Activated CD8-positive, alpha-beta memory T cell treated with anti-CD3 and anti-CD28 coated beads for 4 hours (primary cell): ENCODE measurements at places on chromosomes 1 and 21.

GRCh38 chr1:232534552-232535517, 95.1 kb downstream of the SIPA1L2 start:
- DNase-seq, result no peak

DNA sequence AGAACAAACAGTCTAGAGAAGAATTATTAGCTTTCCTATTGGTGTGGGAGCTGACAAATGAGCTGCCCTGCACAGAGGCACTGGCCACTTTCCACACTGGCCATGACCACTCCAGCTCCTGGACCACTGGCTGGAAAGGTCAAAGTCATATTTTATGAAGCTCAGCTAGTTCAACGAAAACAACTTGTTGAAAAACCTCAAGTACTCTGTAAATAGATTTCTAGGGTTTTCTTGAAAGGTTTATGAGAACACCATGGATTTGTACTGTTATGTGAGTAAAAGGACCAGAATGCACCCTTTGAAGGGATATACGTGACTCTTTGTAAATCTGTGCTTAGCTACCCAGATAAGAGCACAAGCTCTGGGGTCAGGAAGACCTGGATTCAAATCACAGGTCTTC, 54.5 kb upstream of the FGGY start:
- DNase-seq, result no peak

DNA sequence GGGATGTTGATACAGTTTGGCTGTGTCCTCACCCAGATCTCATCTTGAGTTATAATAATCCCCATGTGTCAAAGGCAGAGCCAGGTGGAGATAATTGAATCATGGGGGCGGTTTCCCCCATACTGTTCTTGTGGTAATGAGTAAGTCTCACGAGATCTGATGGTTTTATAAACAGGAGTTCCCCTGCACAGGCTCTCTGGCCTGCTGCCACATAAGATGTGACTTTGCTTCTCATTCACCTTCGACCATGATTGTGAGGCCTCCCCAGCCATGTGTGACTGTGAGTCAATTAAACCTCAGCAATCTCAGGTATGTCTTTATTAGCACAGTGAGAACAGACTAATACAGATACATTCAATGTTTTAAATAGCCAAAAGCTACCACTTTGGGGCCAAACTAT, 41.1 kb downstream of the SLC35F3 start:
- DNase-seq, result no peak

- no peak for DNase-seq
Observed at GRCh38 chr1:55474168-55474786, 259.1 kb upstream of the USP24 start.

DNA sequence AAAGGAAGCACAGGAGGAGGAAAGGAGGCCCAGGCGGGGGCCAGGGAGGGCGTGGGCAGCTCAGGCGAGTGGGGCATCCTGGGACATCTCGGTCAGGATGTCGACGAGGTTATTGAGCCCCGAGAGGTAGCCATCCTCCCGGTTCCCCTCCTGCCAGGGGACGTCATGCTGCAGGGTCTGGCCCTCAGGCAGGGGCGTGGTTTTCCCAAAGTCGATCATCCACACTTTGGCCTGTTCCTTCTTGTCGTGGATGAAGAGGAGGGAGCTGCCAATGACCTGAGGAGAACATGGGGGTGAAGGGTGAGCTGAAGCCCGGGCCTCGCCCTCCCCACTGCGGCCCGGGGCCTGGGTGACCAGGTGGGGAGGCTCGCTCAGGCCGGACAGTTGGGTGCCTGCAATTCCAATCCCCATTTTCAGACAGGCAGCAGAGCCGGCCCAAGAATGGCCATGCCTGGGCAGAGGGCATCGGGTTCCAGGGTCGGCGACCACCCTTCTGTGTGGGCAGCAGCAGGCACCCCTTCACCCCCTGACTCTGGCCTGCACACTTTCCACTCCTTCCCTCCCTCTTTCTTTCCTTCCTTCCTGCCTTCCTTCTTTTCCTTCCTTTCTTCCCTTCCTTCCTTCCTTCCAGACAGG, 86.2 kb downstream of the STUM start:
- no peak for DNase-seq

DNA sequence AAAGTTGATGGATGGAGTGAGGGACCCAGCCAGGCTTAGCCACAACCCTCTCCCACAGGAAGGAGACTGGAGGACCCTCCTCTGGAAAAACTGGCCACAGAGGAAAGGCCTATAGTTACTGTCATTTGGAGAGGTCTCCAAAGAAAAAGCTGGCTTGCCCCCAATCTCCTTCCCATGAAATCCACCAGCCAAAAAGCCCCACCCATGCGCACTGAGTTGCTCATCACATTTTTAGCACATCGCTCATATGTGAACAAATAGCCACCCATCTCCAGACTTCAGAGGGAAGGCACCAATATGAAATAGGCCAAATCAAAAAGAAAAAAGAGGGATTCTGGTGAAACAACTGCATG, 36.9 kb upstream of the QSOX1 start:
- DNase-seq, result no peak

- DNase-seq, result no peak
Observed at GRCh38 chr1:159009287-159009686, 420 bp upstream of the IFI16 start.

DNA sequence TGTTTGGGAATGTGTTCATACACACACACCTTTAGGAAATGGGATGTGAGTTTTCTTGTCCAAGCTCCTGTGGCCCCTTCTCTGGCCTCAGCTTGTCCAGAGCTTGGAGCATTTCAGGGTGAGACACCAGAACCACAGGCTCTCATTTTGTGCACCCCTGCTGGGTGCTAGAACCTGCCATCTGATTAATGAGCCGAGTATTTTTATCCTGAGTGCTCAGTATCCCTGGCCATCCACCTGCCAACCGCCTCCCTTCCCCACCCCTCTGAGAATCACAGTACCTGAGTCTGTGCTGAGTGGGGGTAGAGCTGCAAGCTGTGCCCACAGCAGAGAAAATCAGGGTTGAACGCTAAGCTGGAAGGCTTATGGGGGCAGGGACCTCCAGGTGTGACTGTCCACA, 1.4 kb downstream of the CASQ1 start:
- DNase-seq, result no peak

GRCh38 chr1:38179483-38179882, 132.9 kb upstream of the POU3F1 start:
- no peak for DNase-seq

DNA sequence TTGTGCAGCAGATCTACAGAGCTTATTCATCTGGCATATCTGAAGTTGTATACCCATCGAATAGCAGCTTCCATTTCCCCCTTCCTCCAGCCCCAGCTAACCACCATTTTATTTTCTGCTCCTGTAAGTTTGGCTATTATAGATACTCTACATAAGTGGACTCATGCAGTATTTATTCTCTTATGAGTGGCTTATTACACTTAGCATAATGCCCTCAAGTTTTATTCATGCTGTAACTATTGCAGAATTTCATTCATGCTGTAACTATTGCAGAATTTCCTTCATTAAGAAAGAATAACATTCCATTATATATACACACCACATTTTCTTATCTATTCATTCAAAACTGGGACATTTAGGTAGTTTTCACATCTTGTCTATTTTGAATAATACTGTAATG, 30.5 kb upstream of the IFI16 start:
- no peak for DNase-seq

DNA sequence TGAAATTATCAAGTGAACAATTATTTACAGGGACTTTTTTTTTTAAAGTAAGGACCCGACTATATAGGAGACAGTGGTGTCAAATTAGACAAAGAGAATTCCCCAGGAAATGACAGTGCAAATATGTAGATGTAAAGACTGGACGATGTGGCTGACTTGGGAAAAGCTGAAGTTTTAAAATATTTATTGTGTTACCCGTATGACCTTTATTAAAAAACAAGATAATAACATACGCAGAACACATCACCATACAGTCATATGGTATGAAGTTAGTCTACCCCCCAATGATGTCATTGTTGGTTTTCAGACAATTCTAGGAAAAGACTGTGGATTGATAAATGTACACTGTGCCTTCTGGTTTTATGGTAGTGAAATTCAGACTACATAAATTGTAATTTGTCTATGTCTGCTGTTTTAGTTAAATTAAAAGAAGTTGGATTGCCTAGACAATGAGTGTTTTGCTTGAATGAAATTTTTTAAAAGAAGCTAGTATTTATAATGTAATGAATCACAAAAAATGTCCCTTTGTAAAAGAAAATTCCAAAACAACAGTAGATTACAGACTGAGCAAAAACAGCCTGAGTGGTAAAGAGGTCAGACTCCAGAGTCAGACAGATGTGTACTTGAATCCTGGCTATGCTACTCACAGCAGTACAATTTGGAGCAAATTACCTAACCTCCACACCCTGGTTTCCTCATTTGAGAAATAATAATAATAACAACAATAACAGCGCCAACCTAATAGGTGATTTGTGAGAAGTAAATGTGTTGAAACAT, 15.5 kb upstream of the PDC start:
- no peak for DNase-seq

DNA sequence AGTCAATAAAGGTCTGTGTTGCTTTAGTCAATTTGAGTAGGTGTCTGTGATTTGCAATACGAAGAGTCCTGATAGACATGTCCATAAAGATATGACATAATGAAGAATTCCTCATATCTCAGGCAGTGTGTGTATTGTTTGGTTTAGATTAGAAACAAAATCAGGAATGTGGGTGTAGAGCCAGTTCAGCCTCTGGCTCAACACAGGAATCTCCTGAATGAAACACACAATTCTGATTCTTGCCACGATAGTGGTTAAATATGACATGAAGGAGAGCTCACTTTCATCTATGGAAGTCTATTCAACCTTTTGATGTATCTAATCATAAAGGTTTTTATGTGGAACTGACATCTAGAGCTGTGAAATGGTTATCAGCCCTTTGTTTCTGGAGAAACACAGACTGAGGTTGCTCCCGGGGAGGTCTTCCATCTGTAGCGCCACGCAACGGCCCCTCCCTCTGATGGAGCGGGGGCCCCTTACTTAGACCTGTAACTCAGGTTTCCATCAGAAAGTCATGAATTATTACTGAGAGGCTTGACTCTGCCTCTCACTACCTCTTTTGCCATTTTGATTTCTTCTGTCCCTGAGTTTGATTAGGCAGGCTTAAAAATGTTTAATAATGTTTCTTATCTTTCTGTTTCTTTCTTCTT, 19.5 kb downstream of the TSPAN2 start:
- no peak for DNase-seq

DNA sequence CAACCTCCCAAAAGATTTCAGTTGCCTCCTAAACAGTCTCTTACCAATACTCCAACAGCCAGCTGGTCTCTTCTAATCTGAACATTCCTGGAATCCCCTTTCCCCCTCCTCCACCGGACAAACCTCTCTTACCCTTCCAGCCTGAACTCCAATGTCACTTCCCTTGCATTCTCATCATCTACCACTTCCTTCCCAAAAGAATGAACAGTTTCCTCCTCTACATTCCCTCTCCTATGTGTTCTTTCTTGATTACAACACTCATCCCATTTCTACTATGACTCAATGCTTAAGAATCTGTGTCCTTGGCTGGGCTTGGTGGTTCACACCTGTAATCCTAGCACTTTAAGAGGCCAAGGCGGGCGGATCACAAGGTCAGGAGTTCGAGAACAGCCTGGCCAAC, 417.1 kb downstream of the SETD4 start:
- DNase-seq, result no peak

GRCh38 chr1:193210996-193211395, 24.6 kb upstream of the B3GALT2 start:
- DNase-seq, result no peak

- no peak for DNase-seq
Observed at GRCh38 chr1:154178013-154178412, 13.9 kb downstream of the TPM3 start.

DNA sequence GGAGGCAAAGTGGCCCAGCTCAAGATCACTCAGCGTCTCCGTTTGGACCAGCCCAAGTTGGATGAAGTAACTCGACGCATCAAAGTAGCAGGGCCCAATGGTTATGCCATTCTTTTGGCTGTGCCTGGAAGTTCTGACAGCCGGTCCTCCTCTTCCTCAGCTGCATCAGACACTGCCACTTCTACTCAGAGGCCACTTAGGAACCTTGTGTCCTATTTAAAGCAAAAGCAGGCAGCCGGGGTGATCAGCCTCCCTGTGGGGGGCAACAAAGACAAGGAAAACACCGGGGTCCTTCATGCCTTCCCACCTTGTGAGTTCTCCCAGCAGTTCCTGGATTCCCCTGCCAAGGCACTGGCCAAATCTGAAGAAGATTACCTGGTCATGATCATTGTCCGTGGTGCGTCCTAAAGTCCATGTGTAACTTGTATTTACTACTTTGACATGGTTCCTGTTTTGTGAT, 2.7 kb downstream of the RBM15 start:
- DNase-seq, result no peak

DNA sequence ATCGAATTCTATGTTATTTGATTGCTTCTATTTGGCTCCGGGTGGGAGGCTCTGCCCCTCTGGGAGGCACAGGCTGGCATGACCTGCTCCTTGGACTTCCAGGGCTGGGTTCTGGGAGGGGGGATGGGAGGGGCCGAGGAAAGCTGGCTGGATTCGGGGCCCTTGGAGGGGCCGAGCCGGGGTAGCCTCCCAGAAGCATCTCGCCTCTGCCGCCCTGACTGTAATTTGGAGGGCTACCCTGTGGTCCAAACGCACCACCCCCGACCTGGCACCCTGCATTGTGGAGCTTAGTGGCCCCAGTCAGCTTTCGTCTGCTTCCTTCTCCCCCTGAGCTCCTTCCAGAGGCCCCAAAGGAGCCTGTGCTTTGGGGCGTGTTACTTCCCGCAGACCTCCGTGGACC, 85.4 kb upstream of the TMEM51 start:
- DNase-seq, result no peak

GRCh38 chr1:236287757-236288619, 6.2 kb upstream of the ERO1B start:
- no peak for DNase-seq
